Thyroid gland (tissue), 4 donors: ENCODE measurements at places on chromosomes 13 and 19. TPM values are rescaled to one million over a fixed set of nuclear protein-coding genes. Genes with fewer than 3 reads are reported as not detected.

RNF17 gene
- total RNA-seq: 0.13 TPM

ATP4A gene
- total RNA-seq: 0.27 TPM

GRCh38 chr19:55453511-55454260, 7.8 kb downstream of the ISOC2 start:
- peaks cover 10% of the 10 kb centered on the region for H3K36me3 ChIP-seq
- H3K4me1 ChIP-seq: no peaks in the 10 kb centered on the region
- H3K27me3 ChIP-seq: peaks cover 9% of the 10 kb centered on the region
- no peak for DNase-seq

- no peaks in the 10 kb centered on the region for H3K36me3 ChIP-seq
- H3K4me3 ChIP-seq: no peak overlapping the region
- no peaks in the 10 kb centered on the region for H3K4me1 ChIP-seq
- no peak for DNase-seq
Measured at GRCh38 chr13:37106642-37107041, 1.2 kb upstream of the CSNK1A1L start.

DNA sequence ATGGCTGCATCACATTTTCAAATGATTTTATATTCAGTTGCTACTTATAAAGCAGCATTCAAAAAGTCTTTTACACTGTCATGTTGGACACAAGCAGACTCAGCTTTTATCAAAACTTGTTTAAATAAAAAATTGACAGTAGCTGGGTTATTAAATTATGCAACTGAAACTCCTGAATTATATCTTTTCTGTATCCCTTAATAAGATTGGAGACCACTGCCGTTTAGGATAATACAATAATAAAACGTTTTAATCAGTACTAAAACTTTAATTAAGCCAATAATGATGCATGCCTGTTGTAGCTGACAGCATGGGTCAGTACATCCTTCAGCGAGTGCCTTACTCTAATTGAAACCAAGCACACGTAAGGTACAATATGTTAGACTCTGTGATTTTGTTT, 78.0 kb downstream of the DPY19L3 start:
- H3K4me3 ChIP-seq: no peak overlapping the region
- no peaks in the 10 kb centered on the region for H3K27me3 ChIP-seq
- DNase-seq: no peak
- no peak overlapping the region for H3K27ac ChIP-seq

GRCh38 chr19:13668964-13669363, 95.4 kb upstream of the MRI1 start:
- H3K27ac ChIP-seq: no peak overlapping the region
- H3K36me3 ChIP-seq: no peaks in the 10 kb centered on the region
- no peaks in the 10 kb centered on the region for H3K4me1 ChIP-seq
- no peak for DNase-seq

- no peak overlapping the region for H3K27ac ChIP-seq
- no peak overlapping the region for H3K4me3 ChIP-seq
- no peak for DNase-seq
- H3K36me3 ChIP-seq: no peaks in the 10 kb centered on the region
Measured at GRCh38 chr13:85665286-85665685, 133.9 kb downstream of the SLITRK6 start.

GRCh38 chr13:98261165-98261702, 84.2 kb upstream of the RNF113B start:
- no peaks in the 10 kb centered on the region for H3K27me3 ChIP-seq
- DNase-seq: no peak
- no peak overlapping the region for H3K27ac ChIP-seq
- H3K36me3 ChIP-seq: no peaks in the 10 kb centered on the region

- no peak for DNase-seq
- H3K4me3 ChIP-seq: no peak overlapping the region
- no peaks in the 10 kb centered on the region for H3K4me1 ChIP-seq
- H3K36me3 ChIP-seq: no peaks in the 10 kb centered on the region
- no peak overlapping the region for H3K27ac ChIP-seq
- no peaks in the 10 kb centered on the region for H3K27me3 ChIP-seq
Measured at GRCh38 chr13:48356750-48357149, 53.2 kb downstream of the RB1 start.
